Activated naive CD4-positive, alpha-beta T cell treated with anti-CD3 and anti-CD28 coated beads, Interleukin-2, amount 50 U/mL, for 72 hours (primary cell): ENCODE measurements at places on chromosomes 1 and 21.

DNA sequence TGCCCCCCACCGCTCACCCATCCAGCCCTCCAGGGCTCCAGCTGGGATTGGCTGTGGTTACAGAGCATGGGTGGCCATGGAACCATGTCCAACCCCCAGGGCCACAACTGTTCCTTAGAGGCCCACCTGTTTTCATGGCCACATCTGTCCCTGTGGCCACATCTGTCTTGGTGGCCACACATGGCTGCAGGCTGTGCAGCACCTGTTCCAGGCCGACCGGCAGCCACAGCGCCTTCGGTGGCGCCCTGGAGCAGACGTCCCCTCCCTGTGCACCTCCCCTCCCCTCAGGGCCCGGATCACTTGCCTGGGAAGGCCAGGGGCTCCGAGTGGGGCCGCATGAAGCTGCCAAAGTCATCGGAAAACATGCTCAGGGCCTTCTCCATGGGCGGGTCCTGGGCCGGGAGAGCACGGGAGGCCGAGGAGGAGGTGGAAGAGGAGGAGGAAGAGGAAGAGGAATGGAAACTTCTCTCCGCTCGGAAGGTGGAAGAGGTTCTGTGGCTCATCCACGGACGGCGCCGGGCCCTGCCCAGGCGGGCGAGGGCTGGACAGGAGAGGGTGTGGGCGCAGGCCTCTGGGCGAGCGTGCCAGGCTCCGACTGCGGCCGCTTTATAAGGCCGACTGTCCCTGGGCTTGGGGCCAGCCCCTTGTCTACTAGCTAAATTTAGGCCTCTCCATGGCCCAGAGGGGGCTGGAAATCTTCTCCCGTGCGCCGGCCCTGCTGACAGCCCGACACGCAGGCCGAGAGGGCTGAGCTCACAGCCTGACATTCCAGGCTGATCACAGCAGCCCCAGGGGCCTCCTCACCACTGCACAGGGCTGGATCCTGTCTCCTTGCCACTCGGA, at the start of gene HSPB7:
Gene HSPB7, minus strand, starts transcription at position 583 of the 843 bp plus-strand sequence. Its CDS starts 80 bp downstream, at position 503.
- no peak for DNase-seq

- DNase-seq: no peak
Observed at GRCh38 chr1:155871390-155871789, 12.0 kb downstream of the SYT11 start.

DNA sequence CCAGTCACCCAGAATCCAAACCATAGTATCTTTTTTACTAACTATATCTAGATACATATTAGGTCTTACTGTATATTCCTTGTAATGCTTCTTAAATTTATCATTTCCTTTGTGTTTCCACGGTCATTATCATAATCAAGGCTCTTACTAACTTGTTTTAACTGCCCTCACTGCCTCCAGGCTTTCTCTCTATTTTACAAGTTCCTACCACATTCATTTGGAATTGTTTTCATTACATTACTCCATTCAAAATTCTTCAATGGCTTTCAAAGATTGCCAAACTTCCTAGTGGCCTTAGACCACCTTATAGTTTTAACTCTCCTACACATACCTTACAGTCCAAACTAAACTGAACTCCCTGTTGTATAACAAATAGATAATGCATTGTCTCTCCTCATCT, 6.3 kb downstream of the HFM1 start:
- DNase-seq: no peak

DNA sequence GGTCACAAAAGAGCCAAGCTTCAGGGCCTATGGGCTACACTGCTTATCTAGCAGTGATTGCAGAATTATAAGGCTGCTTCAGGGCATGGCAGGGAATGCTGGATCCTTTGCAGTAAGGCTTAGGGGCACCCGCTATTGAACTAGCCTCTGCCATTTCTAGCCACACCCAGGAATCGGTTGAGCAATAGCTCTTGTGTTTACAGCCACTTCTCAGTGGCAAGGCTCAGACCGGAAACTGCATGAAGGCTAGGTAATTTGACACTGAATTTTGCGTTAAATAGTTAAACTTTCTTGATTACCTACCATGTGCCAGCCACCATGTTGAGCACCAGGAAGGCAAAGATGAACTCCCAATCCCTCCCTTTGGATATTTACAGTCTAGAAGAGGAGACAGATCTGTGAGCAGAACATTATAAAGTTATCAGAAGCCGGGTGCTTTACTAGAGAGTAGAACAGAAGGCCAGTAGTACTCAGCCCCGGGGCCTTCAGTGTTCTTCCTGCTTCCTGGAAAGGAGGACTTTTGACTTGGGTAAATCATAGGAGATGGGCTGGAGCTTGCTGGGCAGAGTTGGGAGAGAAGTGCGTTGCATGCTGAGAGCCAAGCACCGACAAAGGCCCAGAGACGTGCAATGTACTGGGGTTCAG, 98.6 kb upstream of the LPGAT1 start:
- DNase-seq: no peak

DNA sequence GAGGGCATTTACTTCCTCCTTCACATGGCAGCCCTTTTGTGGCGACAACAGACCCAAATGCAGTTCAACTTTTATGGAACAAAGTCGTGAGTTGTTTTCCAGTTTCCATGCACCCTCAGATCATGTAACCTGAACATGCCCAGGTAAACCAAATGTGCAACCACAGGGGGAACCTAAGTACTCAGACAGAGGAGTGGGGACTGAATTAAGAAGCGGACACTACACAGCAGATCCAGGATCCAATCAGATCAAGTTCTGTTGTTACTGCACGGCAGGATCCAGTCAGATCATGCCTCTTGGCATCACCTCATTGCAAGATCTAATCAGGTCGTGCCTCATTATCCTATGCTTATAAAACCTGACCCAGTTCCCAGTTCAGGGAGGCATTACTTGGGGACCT, 115.7 kb downstream of the MATN1 start:
- no peak for DNase-seq
